ENCODE measurements at places on chromosomes 13 and 19.

DNA sequence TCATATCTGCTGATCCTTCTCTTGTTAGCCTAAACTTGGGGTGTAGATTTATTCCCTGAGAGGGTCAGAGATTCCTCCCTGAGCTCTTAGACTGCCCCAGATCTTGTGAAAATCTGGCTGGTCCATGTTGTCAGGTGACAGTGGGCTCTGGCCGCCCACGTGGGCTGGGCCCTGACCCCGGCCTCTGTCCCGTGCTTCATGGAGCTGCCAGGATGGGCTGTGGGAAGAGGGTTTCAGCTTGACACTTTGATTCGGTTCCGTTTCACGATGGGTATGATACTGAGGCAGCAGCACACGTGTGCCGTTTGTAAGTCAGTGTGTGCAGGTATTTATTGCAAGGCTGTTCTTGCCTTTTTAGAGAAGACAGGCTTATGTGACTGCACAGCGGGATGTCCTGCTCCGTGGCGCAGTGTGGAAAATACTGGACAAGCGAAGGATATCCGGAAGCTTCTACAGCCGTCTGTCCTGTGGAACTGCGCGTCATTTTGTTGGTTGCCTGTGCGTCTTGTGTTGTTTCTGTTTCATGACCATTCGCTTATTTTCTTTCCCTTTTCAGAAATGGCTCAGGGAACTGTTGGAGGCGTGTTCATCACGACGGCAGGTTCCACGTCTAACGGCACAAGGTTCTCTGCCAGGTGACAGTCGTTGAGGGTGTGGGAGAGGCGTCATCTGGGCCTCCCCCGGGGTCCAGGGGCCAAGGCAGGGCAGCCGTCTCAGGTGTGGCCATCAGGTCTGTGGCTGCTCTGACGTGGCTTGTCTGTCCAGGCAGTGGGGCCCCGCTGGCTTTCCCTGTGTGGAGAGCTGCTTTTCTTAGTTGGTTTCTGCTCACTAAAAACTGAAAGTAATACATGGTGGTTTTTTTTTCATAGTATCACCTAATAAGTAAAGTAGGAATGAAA lies 20.5 kb downstream of the ATP4B start:
- no peak for DNase-seq

- DNase-seq = peak; percentile 6
Measured at GRCh38 chr13:48636550-48636949, 17.2 kb upstream of the CYSLTR2 start.

GRCh38 chr19:18122860-18123795 lies 25.6 kb downstream of the MAST3 start:
- no peak for DNase-seq

GRCh38 chr19:32415669-32416068 lies 10.1 kb downstream of the DPY19L3 start:
- no peak for DNase-seq

DNA sequence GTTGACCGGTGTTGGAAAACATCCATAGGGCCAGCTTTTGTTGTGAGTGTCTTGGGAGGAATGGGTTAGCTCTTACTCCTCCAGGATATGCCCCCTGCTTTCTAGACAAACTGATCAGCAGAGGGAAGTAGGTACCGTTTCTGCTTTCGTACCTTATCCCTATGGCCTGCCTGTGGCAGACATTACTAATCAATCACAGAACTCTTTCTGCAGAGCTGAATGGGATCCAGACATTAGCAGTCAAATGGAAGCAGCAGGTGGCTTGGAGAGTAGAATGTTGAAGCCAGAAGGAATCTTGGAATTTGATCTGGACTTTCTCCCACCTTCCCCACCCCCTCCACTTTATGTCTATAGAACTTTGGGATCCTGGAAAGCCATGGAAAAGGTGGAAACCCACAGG lies 17.1 kb downstream of the NWD1 start:
- no peak for DNase-seq

DNA sequence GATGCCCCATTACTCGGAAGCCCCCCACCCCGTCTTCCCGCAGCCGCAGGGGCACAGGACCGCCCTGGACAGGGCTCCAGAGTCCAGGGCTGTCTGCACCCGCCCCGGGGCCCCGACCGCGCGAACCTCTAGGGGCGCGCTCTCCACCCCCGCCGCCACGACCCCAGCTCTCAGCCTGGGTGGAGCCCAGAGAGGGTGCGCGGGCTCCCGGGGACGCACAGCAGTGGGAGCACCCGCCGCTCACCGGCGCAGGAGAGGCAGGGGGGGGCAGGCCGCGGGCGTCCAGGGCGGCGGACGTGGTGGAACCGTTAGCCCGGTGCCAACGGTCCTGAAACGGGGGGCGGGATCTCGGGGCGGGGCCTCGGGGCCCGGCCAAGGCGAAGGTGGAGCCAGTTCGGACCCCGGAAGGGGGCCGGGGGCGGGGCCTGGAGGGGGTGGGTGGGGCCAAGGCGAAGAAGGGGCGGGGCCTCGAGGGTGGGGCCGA lies at the start of gene ATP8B3:
Gene ATP8B3, minus strand, starts transcription at position 335 of the 484 bp plus-strand sequence. CDS start 540 bp downstream, outside the sequence.
- DNase-seq = no peak

DNA sequence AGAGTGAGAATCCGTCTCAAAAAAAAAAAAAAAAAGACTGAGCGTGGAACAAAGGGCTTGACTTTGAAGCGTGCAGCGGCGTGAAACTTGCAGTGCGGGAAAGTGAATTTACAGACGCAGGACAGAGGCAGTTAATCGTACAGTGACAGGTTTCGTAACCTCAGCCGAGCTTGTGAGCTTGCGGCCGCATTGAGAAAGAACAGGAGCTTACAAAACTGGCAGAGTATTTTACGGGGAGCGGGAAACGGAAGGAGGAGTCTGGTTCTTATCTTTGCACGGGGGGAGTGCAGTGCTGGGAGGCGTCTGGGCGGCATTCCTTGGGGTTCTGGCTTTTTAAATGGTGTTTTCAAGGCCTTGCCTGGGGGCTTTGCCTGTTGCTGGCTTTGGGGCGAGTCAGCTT lies 6.0 kb upstream of the BSG start:
- peak; percentile 29 for DNase-seq

GRCh38 chr13:76803831-76804230 lies 82.4 kb downstream of the KCTD12 start:
- no peak for DNase-seq
